ENCODE measurements at places on chromosomes 2 and 18.
A peak's percentile ranks its signal among the peaks of the same experiment; 100 is the strongest.

GRCh38 chr2:180577567-180577966 lies 402.8 kb upstream of the UBE2E3 start:
- DNase-seq: no peak

- DNase-seq: no peak
These were observed at the start of gene DPYSL5 for GRCh38 chr2:26847655-26848335. TSS of gene DPYSL5 (plus strand) at chr2:26848132. CDS start at chr2:26898500, 50,368 bp downstream.

DNA sequence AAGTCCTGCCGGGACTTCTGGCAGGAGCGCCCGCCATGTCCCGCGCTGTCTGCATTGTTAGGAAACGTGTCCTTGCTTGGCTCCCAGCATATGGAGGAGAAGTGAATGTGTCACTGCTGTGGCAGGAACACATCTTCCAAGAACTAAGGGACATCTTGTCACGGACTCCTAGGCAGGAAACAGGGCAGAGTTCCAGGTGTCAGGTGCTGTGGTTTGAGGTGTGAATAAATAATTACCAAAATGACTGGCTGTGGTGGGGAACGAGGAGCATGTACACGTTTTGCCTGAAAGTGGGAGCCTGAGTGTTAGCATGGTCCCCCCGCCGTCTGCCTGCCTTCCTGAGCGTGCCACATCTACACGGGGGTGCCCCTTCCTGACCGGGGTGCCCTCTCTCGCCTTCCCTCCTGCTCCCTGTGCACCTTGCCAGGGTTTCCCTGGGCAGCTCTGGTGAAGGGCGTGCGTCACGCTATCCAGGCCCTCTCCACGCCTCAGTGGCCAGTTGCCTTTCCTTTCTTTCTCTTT lies 237.5 kb downstream of the LDLRAD4 start:
- DNase-seq: no peak

- no peak for DNase-seq
These were observed 90.2 kb downstream of the PARD3B start for GRCh38 chr2:204635478-204635877.

- DNase-seq: no peak
These were observed 76.7 kb upstream of the CAVIN2 start for GRCh38 chr2:191923652-191923997.

DNA sequence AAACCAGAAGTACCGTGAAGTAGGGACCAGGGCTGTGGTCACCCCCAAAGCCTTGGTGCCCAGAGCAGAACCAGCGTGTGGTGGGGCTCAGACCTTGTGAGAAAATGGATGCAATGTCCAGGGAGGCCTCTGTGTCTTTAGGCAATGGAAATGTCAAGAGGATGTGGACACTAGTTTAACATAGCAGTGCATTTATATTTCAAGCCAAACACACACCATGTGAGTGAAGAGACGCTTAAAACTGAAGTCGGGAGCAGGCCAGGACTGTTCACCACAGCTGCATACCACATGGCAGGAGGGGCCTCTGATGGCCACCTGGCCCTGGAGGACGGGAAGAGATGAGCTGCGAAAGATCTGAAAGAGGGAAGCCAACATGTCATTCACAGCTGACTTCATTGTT lies 87.3 kb upstream of the LDLRAD4 start:
- no peak for DNase-seq

- DNase-seq: no peak
These were observed 54.6 kb upstream of the ACVR1 start for GRCh38 chr2:157930728-157931127.

- DNase-seq: peak; percentile 29
These were observed 33.3 kb downstream of the NDUFA10 start for GRCh38 chr2:239991689-239992314.

DNA sequence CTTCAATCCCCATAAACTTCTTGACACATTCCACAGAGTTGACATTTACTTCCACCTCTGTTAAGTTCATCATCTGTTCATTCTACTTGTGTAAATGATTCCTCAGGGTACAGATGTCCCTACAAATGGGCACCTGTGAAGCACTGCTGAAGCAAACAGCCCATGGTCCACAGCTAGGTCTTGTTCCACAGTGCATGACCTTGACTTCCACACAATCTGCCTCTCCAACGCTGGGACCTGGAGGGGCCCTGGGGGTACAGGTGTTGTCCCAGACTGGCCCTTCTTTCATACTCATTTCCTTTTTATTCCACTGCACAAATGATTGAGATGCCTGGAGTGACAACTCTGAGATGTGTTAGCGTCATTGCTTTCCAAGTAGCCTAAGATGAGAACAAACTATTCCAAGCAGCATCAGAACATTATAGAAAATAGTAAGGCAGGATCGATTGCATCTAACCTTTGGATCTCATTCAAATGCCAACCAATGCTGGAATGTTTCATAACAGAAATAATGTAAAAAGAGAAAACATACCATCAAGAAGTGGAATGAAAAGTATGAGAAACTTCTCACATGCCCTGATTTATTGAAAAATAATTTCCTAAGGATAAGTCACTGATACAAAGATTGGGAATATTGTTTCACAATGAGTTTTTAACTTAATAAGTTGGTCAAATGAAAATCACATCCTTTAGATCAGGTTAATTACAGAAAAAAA lies 31.2 kb downstream of the PIEZO2 start:
- no peak for DNase-seq

GRCh38 chr18:55672574-55673361 lies 84.8 kb upstream of the TCF4 start:
- no peak for DNase-seq

DNA sequence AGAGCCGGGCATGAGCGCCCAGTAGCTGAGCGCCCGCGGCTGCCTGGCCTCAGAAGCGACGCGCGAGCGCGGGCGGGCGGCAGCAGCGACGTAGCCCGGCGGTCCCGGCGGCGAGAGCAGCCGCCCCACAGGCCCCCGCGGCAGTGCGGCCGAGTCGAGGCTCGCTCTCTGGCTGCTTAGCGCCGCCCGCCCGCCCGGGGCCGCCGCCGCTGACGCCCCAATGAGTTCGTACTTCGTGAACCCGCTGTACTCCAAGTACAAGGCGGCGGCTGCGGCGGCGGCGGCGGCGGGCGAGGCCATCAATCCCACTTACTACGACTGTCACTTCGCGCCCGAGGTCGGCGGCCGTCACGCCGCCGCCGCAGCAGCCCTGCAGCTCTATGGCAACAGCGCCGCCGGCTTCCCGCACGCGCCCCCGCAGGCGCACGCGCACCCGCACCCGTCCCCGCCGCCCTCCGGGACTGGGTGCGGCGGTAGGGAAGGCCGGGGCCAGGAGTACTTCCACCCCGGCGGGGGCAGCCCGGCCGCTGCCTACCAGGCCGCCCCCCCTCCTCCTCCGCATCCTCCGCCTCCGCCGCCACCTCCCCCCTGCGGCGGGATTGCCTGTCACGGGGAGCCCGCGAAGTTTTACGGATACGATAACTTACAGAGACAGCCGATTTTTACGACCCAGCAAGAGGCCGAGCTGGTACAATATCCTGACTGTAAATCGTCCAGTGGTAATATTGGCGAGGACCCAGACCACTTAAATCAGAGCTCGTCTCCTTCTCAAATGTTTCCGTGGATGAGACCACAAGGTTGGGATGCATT lies 847 bp downstream of the HOXD8 start:
- no peak for DNase-seq

- no peak for DNase-seq
These were observed 30.8 kb downstream of the ADCY3 start for GRCh38 chr2:24889221-24889620.

GRCh38 chr2:55430211-55430975 lies 10.7 kb upstream of the CCDC88A start:
- no peak for DNase-seq

- DNase-seq: no peak
These were observed 163.8 kb downstream of the WDPCP start for GRCh38 chr2:63424329-63425078.

DNA sequence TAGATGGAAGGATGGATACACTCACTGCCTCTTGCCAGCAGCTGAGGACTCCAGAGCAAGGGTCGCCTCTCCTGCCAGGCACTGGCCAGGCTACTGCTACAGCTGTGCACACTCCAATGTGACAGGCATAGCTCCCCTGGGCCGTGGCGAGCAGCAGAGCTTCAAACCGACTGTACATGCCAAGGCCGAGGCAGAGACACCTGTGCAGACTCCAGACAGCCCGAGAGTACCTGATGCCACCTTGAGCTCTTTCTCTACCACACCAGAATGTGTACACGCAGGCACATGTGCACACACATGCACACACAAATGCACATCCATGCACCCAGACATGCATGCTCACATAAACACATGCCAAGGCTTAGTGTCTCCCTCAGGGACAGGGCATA lies 508.3 kb upstream of the MYT1L start:
- DNase-seq: no peak

DNA sequence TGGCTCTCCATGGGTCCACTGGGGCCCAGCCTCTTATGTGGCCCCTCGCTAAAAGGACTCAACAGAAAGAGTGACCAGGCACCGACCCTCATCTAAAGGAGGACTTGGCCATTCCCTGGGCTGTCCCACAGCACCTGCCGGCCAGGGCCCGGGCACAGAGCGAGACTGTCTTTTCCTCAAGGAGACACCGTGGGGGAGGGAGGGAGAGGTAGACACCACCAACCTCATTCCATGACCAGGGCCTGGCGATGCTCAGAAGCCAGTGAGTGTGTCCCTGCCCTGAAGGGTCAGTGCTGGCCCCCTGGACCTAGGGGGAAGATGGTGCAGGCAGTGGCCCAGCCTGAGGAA lies 39.8 kb upstream of the ALPP start:
- DNase-seq: no peak

GRCh38 chr2:101388232-101388631 lies 929 bp upstream of the CREG2 start:
- no peak for DNase-seq

DNA sequence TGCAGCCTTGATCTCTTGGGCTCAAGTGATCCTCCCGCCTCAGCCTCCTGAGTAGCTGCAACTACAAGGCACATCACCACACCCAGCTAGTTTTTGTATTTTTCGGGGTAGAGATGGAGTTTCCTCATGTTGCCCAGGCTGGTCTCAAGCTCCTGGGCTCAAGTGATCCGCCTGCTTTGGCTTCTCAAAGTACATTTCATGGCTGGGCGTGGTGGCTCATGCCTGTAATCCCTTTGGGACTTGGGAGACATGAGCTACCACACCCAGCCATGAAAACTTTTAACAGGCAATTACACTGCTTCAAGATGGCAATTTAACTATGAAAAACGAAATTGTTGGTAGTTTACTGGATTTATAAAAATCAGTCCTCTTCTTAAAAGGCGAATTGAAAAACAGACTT lies 69.7 kb downstream of the MEP1B start:
- DNase-seq: no peak

DNA sequence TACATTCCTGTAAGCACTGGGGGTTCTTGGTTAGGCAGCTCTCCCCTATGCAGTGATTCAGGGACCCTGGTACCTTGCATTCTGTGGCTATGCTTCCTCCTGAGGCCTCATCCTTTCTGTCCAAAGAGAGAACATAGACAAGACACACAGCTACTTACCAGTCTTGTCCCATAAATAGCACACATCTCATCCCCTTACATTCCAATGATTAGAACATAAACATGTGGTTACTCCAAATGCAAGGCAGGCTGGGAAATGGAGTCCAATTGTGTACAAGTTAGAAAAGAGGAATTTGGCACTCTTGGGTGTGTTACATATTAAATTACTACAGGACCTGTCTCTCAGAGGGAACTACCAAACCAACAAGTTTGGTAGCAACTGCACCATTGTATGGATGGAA lies 171.3 kb downstream of the ARHGAP15 start:
- DNase-seq: peak; percentile 16

GRCh38 chr18:8966821-8967220 lies 135.7 kb upstream of the NDUFV2 start:
- DNase-seq: no peak

GRCh38 chr2:109448946-109449788 lies 164.6 kb downstream of the SEPTIN10 start:
- DNase-seq: no peak

DNA sequence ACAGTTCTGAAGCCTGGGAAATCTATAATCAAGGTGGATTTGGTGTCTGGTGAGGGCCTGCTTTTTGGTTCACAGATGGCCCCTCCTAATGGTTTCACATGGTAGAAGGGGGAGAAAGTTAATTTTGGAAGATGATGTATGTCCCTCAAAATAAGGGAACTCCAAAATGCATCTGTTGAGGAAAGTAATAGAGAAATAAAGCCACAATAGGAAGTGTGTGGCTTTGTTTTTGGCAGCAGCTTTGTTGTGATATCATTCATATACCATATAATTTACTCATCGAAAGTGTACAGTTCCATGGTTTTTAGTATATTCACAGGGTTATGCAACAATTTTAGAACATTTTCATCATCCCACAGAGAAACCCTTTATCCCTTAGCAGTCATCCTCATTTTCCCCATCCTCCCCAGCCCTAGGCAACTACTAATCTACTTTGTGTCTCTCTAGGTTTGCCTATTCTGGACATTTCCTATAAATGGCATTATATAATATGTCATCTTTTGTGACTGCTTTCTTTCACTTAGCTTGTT lies 274.0 kb upstream of the FAM98A start:
- no peak for DNase-seq

GRCh38 chr18:5890331-5891183 lies 4.8 kb downstream of the TMEM200C start:
- DNase-seq: no peak

GRCh38 chr2:48938231-48938630 lies 182.7 kb upstream of the LHCGR start:
- DNase-seq: no peak

DNA sequence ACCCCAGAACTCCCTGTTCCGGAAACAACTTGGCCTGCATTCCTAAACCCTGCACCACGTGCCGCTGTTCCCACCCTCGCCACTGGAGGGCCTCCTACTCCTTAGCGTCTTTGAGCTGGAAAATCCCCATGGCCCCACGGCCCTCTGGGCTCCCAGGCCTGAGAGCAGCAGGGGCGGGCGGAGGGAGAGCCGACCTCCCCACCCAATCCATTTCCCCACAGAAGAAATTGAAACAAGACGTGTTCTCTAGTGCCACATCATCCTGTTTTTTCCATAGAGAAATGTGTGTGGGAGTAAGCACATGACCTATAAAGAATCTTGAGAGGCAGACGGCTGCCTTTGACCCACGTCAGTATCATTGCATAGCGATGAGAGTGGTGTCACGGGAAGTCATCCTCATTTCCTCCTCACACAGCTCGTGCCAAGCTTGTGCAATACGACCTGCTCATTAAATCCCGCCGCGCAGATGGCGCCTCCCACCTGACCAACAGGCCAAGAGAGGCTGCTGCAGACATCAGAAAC lies 79.2 kb downstream of the LAMA1 start:
- peak; percentile 94 for DNase-seq

DNA sequence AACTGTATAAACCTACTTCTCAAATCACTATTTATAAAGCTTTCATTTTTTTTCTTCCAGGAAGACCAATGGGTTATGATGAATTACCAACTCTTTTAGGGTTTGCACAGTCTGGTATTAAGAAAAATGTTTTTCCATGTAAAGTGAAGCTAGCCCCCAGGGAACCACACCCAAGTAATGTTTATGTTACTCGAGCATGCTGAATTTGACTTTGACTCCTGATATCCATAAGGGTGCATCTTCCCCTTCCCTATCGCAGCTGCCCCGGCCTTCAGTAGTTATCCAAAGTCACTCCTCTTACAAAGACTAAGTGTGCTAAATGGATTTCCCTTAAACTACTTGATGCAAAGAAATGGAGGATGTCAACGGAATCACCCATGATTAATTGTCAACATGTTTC lies 21.7 kb downstream of the KCTD18 start:
- no peak for DNase-seq

- DNase-seq: no peak
These were observed 28.3 kb downstream of the TWSG1 start for GRCh38 chr18:9362869-9363268.

- peak; percentile 4 for DNase-seq
These were observed 10.6 kb upstream of the HOXD4 start for GRCh38 chr2:176140513-176141317.
